ENCODE measurements at places on chromosomes 5 and 9.

GRCh38 chr5:19536387-19536786 is 451.6 kb downstream of the CDH18 start:
- no peak for DNase-seq

DNA sequence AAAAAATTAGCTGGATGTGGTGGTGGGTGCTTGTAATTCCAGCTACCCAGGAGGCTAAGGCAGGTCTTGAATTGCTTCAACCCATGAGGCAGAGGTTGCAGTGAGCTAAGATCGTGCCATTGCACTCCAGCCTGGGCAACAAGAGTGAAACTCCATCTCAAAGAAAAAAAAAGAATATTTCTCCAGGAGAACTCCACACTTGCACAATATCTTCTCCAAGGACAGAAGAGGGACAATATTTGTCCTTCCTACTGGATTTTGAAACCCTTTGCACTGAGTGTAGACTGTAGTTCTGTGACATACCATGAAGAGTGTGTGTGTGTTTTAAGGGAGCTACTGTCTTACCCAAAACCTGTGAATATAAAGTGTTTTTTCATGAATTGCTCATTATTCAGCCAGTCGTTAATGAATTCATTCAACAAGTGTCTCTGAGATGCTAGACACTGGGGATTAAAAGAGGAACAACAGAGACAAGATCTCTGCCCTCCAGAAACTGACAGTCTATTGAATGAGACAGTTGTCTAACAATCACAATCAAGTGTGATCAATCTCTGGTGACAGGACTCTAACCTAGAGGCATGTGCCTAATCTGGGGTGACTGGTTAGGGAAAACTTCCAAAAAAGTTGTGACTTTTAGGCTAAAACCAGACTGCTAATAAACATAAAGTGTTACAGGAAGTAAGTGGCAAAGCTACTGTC is 9.8 kb upstream of the UBE2D2 start:
- DNase-seq, result no peak

- no peak for DNase-seq
Measured at GRCh38 chr9:1604942-1605560, 410.1 kb upstream of the SMARCA2 start.

DNA sequence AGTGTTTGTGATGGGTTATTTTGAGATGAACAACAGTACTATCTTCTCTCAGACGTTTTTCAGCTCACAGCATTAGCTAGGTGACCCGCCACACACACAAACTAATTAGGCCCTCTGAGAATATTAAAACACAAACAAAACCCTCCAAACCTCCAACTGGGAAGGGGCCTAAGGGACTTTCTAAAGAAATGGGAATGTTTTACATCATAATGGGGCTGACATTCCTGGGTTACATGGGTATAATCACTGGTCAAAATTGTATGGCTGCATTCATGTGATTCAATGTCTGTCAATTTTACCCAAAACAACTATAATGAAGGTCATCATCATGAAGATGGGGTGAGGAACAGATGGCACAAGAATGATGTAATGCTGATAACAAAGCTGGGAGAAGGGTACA is 59.6 kb downstream of the SPTLC1 start:
- no peak for DNase-seq

DNA sequence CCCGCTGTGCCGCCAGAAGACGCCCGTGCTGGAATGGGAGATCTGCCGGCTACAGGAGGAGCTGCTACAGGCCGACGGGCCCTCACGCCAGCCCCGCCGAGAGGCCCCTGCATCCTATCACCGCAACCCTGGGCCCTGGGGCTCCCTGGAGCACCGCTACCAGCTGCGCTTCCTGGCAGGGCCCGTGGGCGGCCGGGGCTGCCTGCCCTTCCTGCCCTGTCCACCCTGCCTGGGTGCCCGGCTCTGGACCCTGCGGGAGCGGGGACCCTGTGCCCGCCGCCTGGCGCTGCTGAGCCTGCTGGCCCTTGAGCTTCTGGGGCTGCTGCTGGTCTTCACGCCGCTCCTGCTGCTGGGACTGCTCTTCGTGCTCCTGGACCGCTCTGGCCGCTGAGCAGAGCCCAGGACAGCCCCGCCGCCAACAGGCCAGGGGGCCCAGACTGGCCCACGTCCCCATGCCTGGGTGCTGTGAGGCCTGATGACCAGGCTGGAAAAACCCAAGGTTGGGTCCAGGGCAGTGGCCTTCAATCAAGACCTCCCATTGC is 3.8 kb downstream of the RNF208 start:
- DNase-seq, result no peak

DNA sequence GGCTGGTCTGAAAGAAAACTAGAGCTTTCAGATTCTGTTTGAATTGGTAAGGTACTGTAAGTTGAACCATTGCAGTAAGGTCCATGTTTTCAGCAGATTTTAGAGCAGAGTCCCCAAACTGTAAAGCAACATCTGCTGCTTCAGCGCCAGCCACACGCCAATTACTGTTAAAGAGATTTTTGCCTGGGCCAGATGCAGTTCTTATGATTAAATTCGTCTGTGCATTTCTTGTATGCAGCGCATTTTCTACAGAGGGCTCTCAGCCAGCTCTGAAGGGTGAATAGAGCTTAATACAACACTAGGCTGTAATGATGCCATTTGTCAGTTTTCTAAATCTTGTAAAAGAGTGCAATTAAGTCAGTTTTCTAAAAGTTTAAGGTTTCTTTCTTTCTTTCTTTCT is 246.3 kb downstream of the COX7C start:
- DNase-seq, result no peak

DNA sequence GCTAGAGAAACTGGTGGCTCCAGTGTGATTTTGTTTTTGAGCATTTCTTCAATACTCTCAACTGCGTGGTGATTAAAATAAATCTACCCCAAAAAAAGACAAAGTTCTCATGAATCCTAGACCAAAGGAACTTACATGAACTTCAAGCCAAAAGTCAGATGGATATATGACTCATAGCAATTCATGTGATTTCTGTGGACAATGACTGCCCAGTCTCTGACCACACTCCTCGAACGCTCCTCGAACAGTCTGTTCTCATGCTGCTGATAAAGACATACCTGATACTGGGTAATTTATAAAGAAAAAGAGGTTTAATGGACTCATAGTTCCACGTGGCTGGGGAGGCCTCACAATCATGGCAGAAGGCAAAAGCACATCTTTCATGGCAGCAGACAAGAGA is 46.4 kb upstream of the CEP78 start:
- DNase-seq, result no peak

DNA sequence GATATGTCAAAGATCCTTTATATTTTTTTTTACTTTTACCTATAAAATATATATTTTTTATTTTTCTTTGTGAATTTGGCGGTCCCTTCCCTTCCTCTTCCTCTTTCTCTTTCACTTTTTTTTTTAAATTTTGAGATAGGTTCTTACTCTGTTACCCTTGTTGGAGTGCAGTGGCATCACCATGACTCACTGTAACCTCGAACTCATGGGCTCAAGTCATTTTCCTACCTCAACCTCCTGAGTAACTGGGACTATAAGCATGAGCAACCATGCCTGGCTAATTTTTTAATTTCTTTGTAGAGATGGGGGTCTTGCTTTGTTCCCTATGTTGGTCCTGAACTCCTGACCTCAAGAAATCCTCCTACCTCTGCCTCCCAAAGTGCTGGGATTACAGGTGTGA is 258.0 kb upstream of the CLINT1 start:
- no peak for DNase-seq

- no peak for DNase-seq
Measured at GRCh38 chr5:176781638-176782570, 28.5 kb upstream of the UNC5A start.

GRCh38 chr9:114049441-114050225 is 28.5 kb downstream of the AMBP start:
- DNase-seq, result no peak

- DNase-seq, result no peak
Measured at GRCh38 chr9:99835581-99835980, 13.9 kb downstream of the NR4A3 start.

GRCh38 chr9:8477450-8477849 is 677.9 kb upstream of the DMAC1 start:
- no peak for DNase-seq

GRCh38 chr9:38424918-38425317 is 664 bp upstream of the IGFBPL1 start:
- DNase-seq, result no peak

- no peak for DNase-seq
Measured at GRCh38 chr9:113476511-113476916, 13.0 kb downstream of the RGS3 start.

- no peak for DNase-seq
Measured at GRCh38 chr5:37893434-37894134, 53.7 kb upstream of the GDNF start.

- no peak for DNase-seq
Measured at GRCh38 chr9:128142061-128142460, 7.2 kb upstream of the LCN2 start.

DNA sequence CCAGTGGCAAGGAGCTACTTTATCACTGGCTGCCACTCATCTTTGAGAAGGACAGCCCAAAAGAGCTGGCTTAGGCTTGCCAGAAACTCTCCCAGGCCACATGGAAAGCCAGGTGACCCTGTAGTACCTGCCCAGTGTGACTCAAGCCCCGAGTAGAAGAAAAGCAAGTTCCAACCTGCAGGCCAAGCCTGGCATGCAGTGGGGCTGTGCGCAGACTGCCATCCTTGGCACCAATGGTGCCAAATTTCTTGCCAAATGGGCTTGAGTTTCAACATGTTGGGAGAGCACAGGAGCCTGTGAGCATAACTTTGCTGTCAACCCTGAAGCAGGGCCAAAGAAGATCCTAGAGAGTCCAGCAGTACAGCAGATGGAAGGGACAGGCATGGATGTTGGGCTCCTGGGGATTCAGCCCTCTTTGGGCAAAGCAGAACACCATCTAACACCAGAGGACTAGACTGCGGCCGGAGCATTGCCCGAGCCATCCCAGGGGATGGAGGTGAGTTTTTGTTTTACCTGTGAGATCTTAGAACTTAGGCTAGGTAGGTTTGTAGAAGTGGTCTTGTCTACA is 27.3 kb upstream of the SHB start:
- no peak for DNase-seq

- DNase-seq, result no peak
Measured at GRCh38 chr9:36873247-36873875, 160.7 kb downstream of the PAX5 start.

DNA sequence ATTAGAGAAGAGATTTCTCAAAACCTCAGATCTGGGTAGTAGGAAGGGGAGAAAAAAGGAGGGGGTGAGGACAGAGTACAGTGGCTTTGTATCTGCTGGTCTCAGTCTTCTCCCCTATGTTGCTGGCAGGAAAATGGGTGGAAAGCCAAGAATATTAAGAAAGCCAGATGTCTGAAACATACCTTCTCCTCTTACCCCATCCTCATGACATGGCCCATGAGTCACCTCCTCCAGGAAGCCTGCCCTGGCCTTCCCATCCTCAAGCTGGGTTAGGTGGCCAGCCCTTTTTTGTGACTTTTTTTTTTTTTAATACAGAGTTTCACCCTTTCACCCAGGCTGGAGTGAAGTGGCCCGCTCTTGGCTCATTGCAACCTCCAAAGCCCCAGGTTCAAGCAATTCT is 61.8 kb downstream of the ABCA1 start:
- DNase-seq, result no peak

GRCh38 chr9:137201205-137201868 is 796 bp upstream of the TPRN start:
- no peak for DNase-seq

DNA sequence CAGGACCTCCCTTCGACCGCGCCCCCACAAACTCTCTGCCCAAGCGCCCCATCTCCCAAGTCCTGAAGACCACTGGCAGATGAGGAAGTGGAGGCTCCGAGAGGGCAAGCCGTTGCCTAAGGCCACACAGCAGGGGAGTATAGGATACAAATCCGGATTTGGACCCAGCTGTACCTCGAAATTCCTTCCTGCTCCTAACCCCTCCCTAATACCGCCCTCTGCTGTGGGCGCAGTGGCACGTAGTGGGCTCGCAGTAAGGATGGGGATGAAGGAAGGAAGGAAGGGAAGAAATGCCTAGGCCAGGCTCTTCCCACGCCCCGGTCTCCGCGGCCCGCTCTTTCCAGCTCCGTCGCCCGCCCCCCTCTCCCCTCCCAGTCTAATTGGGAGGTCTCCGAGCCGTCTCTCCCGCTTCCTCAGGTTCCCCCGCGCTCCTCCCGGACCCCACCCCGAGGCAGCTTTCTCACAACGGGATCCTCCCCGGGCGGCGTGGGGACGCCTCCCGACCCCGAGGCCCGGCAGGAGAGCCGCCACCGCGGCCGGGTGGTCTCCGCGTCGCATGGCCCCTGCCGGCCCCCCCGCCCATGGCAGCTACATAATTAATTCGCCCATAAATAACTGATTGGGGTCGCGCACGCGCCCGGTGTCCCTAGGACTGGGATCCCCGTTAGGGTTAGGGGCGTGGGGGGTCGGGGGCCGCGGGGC is 138.9 kb downstream of the C9orf50 start:
- DNase-seq, result no peak

- DNase-seq, result no peak
Measured at GRCh38 chr9:136644593-136645351, 17.9 kb upstream of the EGFL7 start.

DNA sequence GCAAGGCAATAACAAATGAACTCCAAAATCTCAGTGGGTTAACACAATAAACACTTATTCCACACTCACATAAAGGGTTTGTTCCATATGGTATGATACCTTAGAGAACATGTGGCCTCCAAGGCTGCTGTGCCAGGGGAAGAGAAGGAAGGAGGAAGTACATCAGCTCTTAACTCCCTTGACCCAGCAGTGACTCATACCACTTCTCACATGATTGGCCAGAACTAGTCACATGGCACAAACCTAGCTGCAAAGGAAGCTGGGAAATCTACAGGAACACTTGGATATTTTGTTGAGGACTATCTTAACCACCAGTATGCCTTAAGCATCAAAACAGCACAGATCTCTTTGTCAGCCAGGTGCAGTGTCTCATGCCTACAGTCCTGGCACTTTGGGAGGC is 99.3 kb downstream of the SLIT3 start:
- DNase-seq, result no peak

- DNase-seq, result no peak
Measured at GRCh38 chr5:3893527-3893926, 297.9 kb downstream of the IRX1 start.

DNA sequence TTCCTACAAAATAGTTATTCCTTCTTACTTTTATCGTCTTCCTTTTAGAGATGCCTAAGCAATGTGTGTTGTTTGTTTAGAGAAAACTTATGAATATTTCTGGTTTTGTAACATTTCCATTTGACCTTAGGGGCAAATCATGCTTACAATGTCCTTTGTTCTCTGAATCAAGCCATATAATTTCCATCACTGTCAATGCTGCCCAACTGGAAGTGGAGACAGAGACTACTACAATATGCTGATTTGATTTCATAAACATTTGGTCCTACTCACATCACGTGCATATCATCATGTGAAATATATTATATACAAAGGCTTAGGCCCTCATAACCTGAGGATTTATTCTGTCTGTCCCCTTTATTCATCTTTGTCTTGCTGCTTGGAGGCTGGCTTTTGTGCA is 183.2 kb upstream of the CD180 start:
- DNase-seq, result no peak
